ENCODE measurements at places on chromosomes 12 and 14. TPM values are rescaled to one million over a fixed set of nuclear protein-coding genes. Genes with fewer than 3 reads are reported as not detected.

Gene RIMKLB
- total RNA-seq = 80.2 TPM

Gene GZMB
- not detected for total RNA-seq

Gene KRT77
- not detected for total RNA-seq

Gene APOF
- total RNA-seq = not detected

Gene CACNA2D4
- 0.79 TPM for total RNA-seq

Gene MAGOHB
- 64.5 TPM for total RNA-seq

Gene WNT1
- not detected for total RNA-seq

Gene TEAD4
- 133 TPM for total RNA-seq

All from H9 (cell line).